ENCODE measurements at places on chromosomes 5 and 9.

- DNase-seq, result peak; percentile 16
- no peaks in the 10 kb centered on the region for H3K27me3 ChIP-seq
- no peak overlapping the region for H3K27ac ChIP-seq
- no peaks in the 10 kb centered on the region for H3K4me1 ChIP-seq
- no peaks in the 10 kb centered on the region for H3K36me3 ChIP-seq
- no peak overlapping the region for H3K4me3 ChIP-seq
Observed at GRCh38 chr9:94014066-94014654, 59.0 kb upstream of the BARX1 start.

DNA sequence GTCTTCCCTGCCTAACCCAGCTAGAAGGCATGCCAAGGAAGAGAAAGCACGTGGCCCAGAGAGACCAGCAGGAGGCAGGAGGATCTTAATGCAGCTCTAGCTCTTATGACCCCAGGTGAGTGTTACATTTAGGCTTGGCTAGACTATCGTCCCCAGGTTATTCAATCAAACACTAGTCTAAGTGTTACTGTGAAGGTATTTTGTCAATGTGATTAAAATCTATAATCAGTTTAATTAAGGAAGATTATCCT, 483.7 kb downstream of the BNC2 start:
- peaks cover 15% of the 10 kb centered on the region for H3K4me1 ChIP-seq
- no peaks in the 10 kb centered on the region for H3K27me3 ChIP-seq
- no peak overlapping the region for H3K27ac ChIP-seq
- H3K36me3 ChIP-seq, result no peaks in the 10 kb centered on the region

- no peak for DNase-seq
- no peak overlapping the region for H3K4me3 ChIP-seq
- no peaks in the 10 kb centered on the region for H3K36me3 ChIP-seq
- H3K27me3 ChIP-seq, result no peaks in the 10 kb centered on the region
- H3K4me1 ChIP-seq, result 0 out of 2 replicates have a peak, but pooled peaks cover 6% of the 10 kb centered on the region
Observed at GRCh38 chr5:116038817-116039216, 6.5 kb downstream of the ARL14EPL start.

DNA sequence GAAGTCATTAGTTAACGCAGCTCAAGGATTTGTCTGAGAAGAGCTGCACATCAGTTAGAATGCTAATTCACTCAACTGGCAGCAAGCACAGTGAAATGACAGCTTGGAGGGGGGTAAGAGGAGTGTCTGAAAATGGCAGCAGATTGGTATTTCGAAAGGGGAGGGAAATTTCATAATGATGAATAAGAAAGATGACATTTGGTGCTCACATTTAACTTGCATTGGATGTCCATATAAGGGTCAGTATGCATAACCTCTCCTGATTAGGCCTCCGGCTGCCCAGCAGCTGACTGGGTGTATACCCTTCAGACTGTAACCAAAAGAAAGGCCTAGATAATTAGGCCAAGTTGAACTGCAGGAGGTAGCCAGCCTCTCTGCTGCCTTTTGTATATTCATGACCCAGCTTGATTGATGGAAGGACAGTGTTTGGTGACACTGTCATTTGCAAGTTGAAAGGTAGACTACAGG, 131.0 kb downstream of the PBX3 start:
- no peak overlapping the region for H3K4me3 ChIP-seq
- H3K36me3 ChIP-seq, result no peaks in the 10 kb centered on the region
- DNase-seq, result no peak
- H3K27ac ChIP-seq, result no peak overlapping the region
- H3K4me1 ChIP-seq, result no peaks in the 10 kb centered on the region
- no peaks in the 10 kb centered on the region for H3K27me3 ChIP-seq

DNA sequence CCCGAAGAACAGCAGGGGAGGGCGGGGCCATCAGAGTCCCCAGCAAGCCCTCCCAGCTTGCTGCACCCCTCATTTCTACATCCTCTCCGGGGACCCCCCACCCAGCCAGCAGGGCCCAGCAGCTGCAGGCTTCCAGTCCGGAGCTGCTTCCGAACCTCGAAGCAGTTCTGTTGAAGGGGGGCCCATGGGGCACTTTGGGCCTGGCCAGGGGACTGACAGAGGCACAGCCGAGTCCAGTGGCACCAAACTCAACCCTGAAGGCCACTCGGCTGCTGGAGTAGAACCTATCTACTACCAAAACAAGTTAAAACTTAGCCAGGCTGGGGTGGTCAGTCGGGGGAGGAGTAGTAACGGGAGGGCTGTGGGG, 8.1 kb upstream of the CCDC187 start:
- no peak for DNase-seq
- peaks cover 7% of the 10 kb centered on the region for H3K27me3 ChIP-seq
- no peak overlapping the region for H3K4me3 ChIP-seq
- H3K36me3 ChIP-seq, result no peaks in the 10 kb centered on the region

- no peaks in the 10 kb centered on the region for H3K27me3 ChIP-seq
- no peaks in the 10 kb centered on the region for H3K36me3 ChIP-seq
- H3K27ac ChIP-seq, result no peak overlapping the region
- no peak overlapping the region for H3K4me3 ChIP-seq
Observed at GRCh38 chr5:137236252-137236651, 262.9 kb downstream of the SPOCK1 start.

DNA sequence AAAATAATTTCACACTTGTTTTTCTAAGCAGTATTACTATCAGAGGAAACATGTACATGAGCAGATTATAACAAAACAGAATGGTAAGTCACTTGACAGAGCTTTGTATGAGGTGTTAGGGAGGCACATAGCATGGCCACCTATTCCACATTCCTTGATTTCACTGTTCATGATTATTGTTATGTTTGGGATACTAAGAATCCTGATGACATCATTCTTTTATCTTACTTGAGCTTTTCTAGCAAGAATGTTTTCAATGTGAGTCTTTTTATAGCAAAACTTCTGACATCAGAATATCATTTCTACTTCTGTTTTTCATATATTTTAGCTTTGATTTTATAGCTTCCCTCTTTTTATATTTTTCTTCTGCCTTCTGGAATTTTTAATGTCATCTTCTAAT, 208.2 kb downstream of the DMRTA1 start:
- no peak overlapping the region for H3K4me3 ChIP-seq
- no peaks in the 10 kb centered on the region for H3K27me3 ChIP-seq
- no peak for DNase-seq
- H3K4me1 ChIP-seq, result no peaks in the 10 kb centered on the region
- H3K36me3 ChIP-seq, result no peaks in the 10 kb centered on the region

DNA sequence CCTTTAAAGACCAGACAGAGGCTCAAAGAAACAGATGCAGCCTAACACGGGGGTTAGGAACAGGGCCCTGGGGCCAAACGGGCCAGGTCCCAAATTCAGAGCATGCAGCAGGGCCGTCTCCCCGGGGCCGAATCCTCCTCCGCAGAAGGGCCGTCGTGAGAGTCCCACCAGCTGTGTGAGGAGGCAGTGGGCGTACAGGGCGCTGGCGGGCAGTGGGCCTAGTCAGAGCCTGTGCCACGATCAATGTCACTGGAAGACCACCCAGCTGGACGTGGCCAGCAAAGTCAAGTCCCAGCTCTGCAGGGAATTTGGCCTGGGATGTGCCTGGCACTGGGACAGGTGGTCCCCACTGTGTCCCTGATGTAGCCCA, 15.8 kb upstream of the FCN2 start:
- peaks cover 66% of the 10 kb centered on the region for H3K27me3 ChIP-seq
- no peaks in the 10 kb centered on the region for H3K36me3 ChIP-seq
- DNase-seq, result no peak
- no peaks in the 10 kb centered on the region for H3K4me1 ChIP-seq
- H3K4me3 ChIP-seq, result no peak overlapping the region
- H3K27ac ChIP-seq, result no peak overlapping the region

DNA sequence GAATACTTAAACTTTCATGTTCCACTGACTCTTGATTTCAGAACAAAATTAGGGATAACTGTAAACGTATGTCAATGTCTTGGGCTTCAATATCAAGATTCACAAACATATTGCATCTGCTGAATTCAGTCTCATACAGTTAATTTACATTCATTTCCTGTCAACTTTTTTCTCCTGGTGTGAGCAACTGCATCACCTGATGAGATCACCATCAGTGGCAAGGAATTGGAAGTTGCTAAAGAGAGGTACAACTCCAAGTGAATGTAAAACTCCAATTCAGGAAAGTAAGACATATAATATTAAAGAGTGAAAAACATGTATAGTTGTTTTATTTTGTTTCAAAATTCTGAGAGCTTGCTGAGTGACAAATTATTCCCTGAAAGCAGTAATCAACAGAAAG, 1336.2 kb upstream of the C9orf72 start:
- H3K36me3 ChIP-seq, result no peaks in the 10 kb centered on the region
- H3K4me3 ChIP-seq, result no peak overlapping the region
- no peaks in the 10 kb centered on the region for H3K27me3 ChIP-seq
- DNase-seq, result no peak
- no peaks in the 10 kb centered on the region for H3K4me1 ChIP-seq

GRCh38 chr5:32394981-32395380, 49.6 kb downstream of the ZFR start:
- DNase-seq, result no peak
- no peaks in the 10 kb centered on the region for H3K4me1 ChIP-seq
- H3K36me3 ChIP-seq, result peaks cover 78% of the 10 kb centered on the region
- H3K4me3 ChIP-seq, result no peak overlapping the region
- no peaks in the 10 kb centered on the region for H3K27me3 ChIP-seq

GRCh38 chr5:96690861-96691260, 28.7 kb downstream of the CAST start:
- peaks cover 16% of the 10 kb centered on the region for H3K36me3 ChIP-seq
- no peak overlapping the region for H3K27ac ChIP-seq
- H3K4me1 ChIP-seq, result peaks cover 9% of the 10 kb centered on the region
- no peaks in the 10 kb centered on the region for H3K27me3 ChIP-seq

DNA sequence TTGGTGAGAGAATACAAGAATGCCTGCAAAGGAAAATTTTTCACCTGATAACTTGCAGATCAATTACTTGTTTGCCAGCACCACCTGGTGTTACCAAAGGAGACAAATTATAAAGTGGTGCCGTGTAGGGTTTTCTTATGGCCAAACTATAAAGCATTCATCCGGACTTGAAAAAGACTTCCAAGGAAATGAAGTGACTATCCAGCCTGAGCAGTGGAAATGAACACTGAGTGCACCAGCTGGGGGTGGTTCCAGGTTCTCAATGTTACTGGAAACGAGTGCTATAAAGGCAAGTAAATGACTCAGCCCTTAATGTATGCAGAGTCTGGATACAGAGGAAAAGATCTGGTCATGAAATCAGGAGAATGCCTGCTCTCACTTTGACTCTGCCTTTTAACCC, 113.1 kb downstream of the DNAH5 start:
- H3K4me1 ChIP-seq, result no peaks in the 10 kb centered on the region
- H3K27ac ChIP-seq, result no peak overlapping the region
- H3K4me3 ChIP-seq, result no peak overlapping the region
- DNase-seq, result no peak
- no peaks in the 10 kb centered on the region for H3K27me3 ChIP-seq
